HFF-Myc (cell line): ENCODE measurements at places on chromosomes 13 and 19.

- no peak for DNase-seq
These were observed 65.5 kb downstream of the STK24 start for GRCh38 chr13:98511435-98511834.

GRCh38 chr13:34822650-34823049 is 119.4 kb upstream of the NBEA start:
- DNase-seq, result no peak

GRCh38 chr13:46377554-46377953 is 9.5 kb downstream of the RUBCNL start:
- DNase-seq, result no peak

GRCh38 chr19:54172471-54173358 is at the start of gene TMC4:
TSS of gene TMC4 (minus strand) at chr19:54173160. CDS start at chr19:54173117, 43 bp downstream.
- DNase-seq, result no peak

DNA sequence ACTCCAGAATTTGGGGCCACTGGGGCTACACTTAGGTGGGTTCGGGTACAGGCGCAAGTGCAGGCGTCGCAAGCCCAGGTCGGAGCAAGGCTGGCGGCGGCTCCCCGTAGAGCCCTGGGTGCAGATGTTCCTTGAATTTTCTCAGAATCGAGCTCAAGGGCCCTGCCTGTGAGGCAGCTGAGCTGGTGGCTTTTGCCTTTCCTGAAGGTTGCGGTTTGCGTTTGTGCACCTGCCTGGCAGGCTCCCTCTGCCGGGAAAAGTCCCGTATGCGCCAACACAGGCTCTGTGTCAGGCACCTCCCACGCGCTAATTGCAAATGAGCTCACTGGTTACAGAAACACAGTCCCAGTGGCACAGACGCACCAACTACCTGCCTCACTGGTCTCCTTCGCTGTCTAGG is 5.9 kb downstream of the DOHH start:
- no peak for DNase-seq

- no peak for DNase-seq
These were observed 1.4 kb downstream of the RASA3 start for GRCh38 chr13:114130837-114131582.

- DNase-seq, result no peak
These were observed 20.1 kb downstream of the N4BP2L1 start for GRCh38 chr13:32407854-32408253.

- peak; percentile 81 for DNase-seq
These were observed 5.9 kb upstream of the GDF15 start for GRCh38 chr19:18379803-18380747.

DNA sequence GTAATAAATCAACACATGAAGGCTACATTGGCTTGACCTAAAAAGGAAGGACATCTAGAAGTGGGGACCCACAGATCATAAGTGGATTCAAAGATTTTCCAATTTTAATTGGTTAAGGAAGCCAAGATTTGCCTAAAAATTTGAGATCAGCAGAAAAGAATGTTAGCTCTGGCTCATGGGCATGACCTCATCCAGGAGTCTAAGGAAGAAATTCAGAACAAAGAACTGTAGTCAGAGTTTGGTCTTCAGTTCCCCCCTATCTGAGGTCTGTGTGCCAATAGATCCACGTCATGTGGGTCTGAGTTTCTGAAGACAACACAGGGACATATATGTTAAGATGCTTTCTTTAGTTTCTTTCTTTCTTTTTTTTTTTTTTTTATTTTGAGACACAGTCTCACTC is 648.8 kb upstream of the SPRY2 start:
- DNase-seq, result no peak
